Stimulated activated CD4-positive, alpha-beta T cell treated with anti-CD3 and anti-CD28 coated beads, Interleukin-15, amount 100 ng/mL, for 1 hour (primary cell): ENCODE measurements at places on chromosomes 4 and X.

DNA sequence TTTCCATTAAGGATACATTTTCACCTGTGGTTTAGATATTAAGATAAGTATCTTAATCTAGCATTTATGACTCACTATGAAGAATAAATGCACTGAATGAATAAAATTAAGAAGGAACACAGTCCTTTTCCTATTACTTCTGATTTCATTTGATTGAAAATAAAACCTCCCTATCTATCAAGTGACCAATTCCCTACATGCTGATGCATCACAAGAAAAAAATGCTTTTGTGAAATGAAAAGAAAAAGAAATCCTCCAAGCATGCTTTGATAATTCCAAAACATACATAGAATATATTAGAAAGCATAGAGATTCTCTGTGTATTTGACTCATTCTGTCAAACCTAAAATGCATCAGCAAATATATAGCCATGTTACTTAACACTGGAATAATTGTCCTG lies 37.1 kb downstream of the PCDH10 start:
- DNase-seq, result no peak

DNA sequence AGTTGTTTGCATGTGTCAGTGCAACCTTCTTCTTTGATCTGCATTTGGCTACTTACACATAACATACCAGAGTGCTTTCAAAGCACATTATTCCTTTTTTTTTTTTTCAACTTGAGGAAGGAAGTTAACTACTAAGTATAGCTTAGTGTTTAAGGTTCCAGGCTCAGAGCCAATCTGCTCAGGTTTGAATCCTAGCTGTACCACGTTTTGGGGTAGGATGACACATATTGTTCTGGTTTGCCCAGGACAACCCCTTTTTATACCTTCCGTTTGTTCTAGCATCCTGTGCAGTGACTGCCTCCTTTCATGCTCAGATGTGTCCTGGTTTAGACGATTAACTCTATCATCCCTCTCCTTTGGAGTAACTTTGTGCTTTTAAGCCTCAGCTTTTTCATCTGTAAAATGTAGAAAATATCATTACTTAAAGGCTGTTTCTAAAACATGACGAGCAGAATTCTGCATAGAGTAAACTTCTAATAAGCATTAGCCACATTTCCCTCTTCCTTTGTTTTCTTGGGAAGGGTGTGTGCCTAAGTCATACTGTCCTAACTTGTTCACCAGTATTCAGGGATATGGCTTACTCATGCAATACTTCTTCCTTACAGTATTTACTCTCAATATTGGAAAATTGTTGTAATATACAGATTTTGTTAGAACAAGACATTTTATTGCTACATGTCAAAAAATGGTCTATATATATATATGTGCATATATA lies 281.3 kb downstream of the C4orf33 start:
- no peak for DNase-seq

DNA sequence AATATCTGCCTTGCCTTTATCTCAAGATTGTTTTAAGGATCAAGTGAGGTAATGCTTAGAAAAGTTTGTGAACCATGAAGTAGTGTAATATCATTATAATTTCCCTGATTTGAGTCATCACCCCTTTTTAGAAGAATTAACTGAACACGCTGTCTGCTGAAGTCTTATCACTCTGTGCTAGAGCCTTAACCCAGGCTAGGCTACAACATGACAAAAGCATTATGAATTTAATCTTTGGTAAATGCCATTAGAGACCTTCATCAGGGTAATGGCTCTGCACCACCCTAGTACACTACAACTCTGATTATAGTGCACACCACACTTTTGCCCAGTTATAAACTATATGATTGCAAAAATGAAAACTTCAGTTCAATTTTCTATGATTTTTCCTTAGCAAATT lies 118.3 kb downstream of the ADGRL3 start:
- DNase-seq, result no peak

DNA sequence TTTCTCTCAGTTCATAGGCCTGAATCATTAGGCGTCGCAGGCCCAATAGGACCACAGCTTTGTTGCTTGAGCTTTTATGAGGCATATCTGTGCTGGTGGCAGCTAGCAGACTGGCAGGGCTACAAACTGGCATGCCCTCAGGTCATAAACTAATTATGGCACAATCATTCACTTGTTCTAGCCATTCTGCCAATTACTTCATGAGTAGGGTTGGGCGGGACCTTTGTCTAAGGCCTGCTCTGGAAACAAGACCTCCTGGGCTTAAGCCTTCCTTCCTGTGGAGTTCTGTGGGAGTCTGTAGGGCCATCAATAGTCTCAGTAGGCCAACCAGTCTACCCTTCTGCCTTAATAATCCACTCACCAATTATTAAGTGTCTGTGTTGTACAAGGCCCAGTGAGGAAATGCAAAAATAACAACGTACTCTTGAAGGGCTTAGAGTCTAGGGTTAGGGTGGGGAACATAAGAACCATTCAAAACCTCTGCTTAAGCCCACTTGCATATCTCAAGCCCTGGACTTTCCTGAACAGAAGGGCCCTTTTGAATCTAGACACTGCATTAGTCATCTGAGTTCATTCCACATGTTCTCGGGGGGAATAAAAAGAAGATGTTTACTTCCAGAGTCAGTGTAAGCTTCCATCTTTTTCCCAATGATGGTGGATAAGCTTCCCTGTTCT lies 44.5 kb downstream of the SHROOM4 start:
- no peak for DNase-seq

DNA sequence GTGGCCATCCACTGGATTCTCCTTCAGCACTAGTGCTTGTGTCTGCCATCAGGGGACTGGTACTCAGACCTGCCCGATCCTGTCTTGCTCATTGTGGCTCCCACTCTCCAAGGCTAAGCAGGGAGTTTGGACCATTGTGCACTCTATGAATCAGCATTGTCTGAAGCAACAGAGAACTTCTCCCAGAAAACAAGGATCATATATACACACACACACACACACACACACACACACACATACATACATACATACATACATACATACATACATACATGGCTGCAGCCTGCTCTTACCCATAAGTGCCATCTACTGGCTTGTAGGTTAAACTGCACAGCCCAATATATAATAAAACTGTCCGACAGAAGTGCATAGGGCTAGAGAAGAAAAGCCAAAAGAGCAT lies 345.3 kb upstream of the LCORL start:
- no peak for DNase-seq

DNA sequence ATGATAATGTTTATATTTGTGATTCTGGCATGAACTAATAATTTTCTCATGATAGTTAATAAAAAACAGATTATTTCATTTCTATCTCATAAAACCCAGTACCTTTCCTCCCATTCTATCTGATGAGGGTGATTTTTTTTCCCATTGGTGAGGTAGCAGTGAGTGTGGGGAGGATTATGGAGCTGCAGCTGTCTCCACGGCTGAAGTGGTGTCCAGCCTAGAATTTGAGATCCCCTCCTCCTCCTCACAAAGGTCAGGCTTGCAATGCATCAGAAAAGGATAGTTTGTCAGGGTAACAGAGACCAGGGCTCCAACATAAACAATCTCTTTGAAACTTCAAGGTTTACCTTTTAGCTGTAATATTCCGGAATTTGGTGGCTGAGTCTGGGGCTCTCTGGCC lies 60.9 kb downstream of the C4orf51 start:
- DNase-seq, result no peak

DNA sequence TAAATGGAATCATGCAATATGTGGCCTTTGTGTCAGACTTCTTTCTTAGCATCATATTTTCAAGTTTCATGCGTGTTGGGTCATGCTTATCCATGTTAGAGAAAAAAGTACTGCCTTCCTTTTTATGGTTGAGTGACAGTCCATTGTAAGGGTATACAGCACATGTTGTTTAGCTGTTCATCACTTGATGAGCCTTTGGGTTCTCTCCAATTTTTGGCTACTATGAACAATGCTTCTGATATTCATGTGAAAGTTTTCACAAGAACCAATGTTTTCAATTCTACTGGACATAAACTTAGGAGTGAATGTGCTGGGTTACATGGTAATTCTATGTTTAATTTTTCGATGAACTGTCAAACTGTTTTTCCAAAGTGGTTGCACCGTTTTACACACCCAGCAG lies 28.1 kb upstream of the LNX1 start:
- DNase-seq, result no peak

DNA sequence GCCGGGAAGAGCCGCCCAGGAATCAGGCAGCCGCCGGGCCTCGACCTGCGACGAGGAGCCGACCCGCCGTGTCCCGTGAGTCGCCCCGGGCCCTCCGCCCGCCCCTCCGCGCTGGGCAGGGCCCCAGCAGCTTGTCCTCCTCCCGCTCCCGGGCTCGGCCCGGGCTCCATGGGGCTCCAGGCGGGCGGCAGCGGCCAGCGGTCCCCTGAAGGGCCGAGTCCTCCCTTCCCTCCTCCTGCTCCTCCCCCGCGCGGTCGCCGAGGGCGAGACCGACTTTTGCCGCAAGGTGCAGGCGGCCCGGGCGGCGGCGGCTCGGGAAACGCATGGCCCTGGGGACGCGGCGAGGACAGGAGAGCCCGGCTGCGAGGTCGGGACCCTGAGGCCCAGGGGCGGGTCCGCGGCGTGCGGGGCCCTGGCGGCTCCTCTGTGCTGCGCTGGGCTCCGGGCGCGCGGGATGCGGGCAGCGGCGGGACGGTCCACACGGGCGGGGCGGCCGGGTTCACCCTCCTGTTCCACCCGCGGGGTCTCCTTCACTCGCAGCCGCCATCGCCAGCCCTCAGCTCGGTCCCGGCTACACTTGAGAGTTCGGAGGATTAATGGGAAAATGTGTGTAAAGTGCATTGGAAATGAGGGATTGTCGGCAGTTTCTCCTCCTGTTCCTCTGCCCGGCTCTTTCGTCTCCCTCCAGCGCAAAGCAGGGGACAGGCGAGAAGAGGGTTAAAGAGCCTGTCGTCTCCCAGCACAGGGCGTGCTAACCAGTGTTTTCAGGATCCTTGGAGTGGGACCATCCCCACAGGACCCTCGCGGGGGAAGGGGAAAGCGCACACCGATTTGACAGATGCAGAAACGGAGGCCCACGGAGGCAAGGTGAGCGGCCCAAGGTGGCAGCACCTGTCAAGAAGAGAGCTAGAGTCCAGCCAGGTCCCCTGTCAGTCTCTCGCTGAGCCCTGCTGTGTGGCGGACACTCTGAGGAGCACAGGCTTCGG lies 16.6 kb upstream of the ZNF718 start:
- DNase-seq, result no peak

- no peak for DNase-seq
Measured at GRCh38 chrX:147832707-147833348, 78.9 kb upstream of the FMR1 start.

DNA sequence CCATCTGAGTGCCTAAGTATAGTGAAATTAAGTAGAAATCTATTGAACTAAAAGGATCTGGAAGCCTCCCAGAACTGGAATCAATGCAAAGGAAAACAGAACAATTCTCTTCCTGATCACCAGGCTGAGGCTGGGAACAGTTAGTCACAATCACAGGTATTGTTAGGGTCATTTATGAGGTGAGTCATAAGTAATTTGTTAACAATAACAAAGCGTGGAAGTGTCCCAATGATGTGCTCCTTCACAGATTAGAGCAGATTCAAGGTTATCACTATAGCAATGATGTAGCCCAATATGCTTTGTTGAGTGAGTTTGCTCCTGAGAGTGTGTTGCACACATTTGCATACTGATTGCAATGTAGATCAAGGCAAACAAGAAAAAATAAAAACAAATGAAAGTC lies 228.1 kb downstream of the ZNF674 start:
- no peak for DNase-seq

- no peak for DNase-seq
Measured at GRCh38 chr4:8422786-8423185, 17.7 kb downstream of the ACOX3 start.

- no peak for DNase-seq
Measured at GRCh38 chrX:68922013-68922412, 93.2 kb downstream of the EFNB1 start.

DNA sequence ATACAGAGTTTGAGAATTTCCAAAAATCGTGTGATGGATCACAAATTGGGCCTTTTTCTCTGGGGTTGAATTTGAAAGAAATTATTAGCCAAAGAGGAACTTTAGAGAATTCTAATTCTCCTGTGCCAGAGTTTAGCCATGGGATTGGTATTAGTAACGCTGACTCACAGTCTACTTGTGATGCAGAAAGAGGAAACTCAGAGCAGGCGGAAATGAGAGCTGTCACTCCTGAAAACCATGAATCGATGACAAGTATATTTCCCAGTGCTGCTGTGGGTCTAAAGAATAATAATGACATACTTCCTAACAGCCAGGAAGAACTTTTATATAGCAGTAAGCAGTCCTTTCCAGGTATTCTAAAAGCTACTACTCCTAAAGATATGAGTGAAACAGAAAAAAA lies 64.9 kb downstream of the N4BP2 start:
- no peak for DNase-seq

DNA sequence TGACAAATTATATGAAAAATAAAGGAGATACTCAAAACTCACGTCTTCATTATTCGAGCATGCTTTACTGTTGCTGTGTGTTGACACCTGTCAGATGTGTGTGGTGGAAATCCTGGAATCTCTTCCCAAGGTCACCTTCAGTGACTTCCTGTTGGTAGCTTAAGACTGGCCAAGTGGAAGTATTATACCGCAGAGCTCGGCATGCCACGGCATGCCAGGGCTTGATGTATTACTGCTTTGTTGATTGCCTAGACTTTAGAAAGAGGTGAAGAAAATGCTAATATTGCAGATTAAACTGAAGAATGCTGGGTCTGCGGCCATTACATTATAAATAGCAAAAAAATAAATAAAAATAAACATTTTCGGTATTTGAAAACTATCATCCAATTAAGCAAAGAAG lies 4.6 kb downstream of the TREX2 start:
- no peak for DNase-seq

GRCh38 chrX:116172976-116173375 lies 2.4 kb downstream of the AGTR2 start:
- no peak for DNase-seq

GRCh38 chr4:70903291-70903603 lies 1.1 kb downstream of the MOB1B start:
- no peak for DNase-seq

GRCh38 chr4:107579099-107579498 lies 140.9 kb downstream of the PAPSS1 start:
- DNase-seq, result no peak

GRCh38 chrX:30156880-30157560 lies 58.3 kb upstream of the MAGEB2 start:
- no peak for DNase-seq

GRCh38 chrX:110316351-110317060 lies 1.4 kb downstream of the AMMECR1 start:
- DNase-seq, result no peak

- DNase-seq, result no peak
Measured at GRCh38 chr4:89275587-89275986, 32.0 kb downstream of the GPRIN3 start.

DNA sequence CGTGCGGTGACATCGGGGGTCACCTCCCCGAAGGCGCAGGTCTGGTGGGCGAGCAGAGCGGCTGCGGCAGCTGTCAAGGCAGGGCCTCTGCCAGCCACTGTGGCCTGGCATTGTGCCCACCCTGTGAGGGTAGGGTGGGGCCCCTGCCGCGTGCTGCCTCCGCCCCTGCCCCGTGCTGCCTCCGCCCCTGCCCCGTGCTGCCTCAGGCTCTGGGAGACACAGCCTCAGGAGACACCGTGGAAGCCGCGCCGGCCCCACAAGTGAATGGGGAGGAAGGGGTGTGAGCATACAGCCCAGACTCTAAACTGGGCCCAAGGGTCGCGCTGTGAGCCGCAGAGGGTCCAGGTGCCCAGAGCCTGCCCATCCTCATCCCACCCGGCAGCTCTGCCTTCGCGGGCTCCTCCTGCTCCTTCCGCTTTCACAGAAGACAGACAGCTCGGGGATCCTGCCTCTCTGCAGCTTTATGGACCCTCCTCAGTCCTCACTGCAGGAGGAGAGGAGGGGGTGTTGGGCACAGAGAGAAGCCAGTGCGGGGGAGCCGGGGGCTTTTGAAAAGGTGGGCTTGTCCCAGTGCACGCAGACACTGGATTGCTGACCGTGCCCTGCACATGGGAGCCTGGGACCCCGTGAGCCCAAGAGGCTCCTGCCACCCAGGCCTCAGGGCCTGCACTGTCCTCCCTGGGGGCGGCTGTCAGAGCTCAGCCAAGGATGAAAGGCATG lies 27.4 kb downstream of the PCGF3 start:
- DNase-seq, result no peak
